ENCODE measurements at places on chromosomes 12 and 14.

DNA sequence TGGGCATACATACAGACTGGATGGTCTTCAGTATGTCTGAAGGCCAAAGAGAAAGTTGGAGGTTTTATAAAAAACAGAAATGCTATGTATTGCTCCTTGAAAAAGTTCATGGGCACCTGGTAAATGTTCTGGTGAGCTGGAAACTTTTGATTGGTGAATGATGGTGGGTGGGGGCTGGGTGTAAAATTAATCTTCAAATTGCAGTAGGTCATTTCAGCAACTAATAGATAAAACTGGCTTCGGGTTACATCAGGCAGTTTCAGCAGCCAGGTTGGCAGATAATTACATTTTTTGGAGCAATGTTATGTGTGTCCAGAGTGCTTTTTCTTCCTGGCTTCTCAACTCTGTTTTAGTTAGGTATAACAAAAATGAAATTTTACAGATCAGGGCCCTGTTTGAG, 35.3 kb downstream of the SDR9C7 start:
- no peak for DNase-seq

DNA sequence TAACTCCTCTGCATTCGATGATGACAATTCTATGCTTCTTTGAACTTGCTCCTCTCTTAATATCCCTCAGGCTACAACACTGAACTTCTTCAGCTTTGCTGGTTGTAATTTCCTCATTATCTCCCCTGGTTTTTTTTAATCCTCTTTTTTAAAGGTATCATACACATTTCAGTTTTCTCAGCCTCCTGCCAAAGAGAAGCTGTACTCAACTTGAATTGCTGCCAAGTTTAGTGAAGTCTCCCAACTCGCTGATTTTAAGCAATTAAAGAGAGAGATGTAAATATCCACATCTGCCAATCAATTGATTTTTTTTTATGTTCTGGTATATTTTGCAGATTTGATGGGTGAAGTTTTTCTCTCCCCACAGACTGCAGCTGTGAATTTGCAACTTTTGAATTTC, 817.8 kb downstream of the GALC start:
- no peak for DNase-seq

DNA sequence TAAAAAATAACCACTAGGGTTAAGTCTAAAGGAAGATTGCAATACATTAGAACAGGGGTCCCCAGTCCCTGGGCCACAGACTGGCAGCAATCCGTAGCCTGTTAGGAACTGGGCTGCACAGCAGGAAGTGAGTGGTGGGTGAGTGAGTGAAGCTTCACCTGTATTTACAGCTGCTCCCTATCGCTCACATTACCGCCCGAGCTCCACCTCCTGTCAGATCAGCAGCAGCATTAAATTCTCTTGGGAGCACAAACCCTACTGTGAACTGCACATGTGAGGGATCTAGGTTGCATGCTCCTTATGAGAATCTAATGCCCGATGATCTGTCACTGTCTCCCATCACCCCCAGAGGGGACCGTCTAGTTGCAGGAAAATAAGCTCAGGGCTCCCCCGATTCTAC, 15.5 kb downstream of the ADGRD1 start:
- DNase-seq = no peak

DNA sequence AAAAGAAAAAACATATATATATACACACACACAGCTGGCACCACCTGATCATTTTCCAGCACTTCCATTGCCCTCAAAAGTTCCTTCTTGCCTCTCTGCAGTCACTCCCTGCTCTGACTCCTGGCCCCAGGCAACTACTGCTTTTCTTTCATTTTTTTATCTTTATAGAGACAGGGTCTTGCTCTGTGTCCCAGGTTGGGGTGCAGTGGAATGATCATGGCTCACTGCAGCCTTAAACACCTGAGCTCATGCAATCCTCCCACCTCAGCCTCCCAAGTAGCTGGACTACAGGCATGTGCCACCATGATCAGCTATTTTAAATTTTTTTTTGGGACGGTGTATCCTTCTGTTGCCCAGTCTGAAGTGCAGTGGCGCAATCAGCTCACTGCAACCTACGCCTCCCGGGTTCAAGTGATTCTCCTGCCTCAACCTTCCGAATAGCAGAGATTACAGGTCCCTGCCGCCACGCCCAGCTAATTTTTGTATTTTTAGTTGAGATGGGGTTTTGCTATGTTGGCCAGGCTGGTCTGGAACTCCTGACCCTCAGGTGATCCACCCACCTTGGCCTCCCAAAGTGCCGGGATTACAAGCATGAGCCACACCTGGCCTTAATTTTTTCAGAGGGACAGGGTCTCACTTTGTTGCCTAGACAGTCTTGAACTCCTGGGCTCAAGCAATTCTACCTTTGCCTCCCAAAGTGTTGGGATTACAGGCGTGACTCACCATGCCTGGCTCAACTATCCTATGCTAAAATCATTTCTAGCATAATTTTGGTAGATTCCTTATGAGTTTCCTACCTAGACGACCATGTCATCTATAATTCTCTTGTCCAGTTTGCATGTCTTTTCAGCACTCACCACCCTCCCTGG, 7.8 kb downstream of the HSP90AA1 start:
- no peak for DNase-seq

- DNase-seq = no peak
These were observed 855.3 kb upstream of the FLRT2 start for GRCh38 chr14:84674636-84675035.

DNA sequence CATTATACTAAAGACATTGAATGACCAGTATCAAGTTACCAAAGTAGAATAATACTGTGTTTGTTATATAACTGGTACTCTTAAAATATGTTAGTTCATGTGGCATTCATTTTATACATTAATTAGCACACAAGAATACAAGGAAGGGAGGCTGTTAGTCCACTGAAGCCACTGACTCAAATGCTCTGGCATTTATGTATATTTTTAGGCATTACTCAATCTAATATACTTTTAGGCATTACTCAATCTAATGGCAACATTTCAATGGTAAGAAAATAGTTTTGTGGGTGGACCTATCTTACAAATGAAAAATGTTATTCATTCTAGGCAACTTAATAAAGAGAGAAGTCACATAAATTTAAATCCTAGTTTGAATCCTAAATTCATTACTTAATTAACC, 874.4 kb upstream of the USP15 start:
- DNase-seq = peak; percentile 13

DNA sequence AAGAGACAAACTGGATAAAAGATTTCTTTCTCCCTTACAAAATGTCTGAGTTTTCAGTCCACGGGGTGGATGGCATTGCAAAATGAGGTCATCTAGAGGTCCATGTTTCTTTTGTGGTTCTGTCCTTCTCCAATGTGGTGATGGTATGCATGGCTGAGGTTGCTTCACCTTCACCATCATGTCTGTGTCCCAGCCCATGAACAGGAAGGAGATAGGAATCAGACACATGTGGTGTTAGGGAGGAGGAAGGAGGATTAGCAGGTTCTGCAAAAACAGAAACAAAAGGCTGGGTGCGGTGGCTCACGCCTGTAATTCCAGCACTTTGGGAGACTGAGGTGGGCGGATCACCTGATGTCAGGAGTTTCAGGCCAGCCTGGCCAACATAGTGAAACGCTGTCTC, 11.0 kb upstream of the AEBP2 start:
- DNase-seq = no peak

DNA sequence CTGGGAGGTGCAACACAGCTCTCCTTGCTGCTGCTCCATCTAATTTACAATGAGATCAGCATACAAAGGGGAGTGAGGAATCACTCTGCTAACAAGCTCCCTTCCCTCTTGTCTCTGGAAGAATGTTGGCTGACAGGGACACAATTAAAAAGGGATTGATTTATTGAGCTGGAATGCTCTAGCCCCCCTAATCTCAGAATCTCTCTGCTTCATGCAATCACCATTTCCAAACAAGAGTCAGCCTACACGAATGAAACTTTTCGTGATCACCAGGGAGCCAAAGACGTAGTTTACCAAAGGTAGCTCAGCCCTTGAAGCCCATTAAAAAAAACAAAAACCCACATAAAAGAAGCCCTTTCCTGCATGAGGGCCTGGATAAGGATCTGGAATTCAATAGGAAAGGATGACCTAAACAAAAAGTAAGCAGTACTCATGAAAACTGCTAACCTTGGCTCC, 223.8 kb downstream of the C12orf75 start:
- peak; percentile 22 for DNase-seq

DNA sequence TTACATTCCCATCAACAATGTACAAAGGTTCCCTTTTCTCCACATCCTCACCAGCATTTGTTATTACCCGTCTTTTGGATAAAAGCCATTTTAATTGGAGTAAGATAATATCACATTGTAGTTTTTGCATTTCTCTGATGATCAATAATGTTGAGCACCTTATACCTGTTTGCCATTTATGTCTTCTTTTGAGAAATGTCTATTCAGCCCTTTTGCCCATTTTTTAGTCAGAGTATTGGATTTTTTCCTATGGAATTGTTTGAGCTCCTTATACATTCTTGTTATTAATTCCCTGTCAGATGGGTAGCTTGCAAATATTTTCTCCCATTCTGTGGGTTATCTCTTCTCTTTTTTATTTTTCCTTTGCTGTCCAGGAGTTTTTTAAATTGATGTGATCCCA, 10.7 kb upstream of the OR8S1 start:
- no peak for DNase-seq

DNA sequence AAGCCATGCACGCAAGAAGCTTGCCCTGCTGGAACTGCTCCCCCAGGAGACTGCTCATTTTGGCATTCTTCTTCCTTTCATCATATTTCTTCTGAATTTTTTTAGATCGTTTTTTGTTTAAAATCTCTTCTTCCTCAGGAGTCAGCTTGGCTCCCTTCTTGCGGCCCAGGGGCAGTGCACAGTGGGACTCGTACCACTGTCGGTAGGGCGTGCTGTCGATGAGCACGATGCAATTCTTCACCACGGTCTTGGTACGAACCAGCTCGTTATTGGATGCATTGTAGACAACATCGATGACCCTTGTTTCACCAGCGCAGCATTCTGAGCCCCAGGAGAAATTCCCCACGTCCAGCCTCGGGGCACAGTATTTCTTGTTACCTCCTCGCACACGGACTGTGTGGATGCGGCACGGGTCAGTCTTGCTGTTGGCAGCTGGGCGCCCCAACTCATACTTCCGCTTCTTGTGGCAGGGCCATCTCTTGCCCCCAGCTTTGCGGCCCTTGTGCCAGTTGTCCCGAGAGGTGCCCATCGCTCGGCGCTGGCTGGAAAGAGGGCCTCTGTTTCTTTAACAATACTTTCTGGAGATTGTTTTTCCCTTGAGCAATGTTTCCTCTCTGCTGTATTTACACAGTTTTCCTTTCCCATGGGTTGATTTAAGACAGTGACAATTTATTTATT, 452.4 kb downstream of the TMEM121 start:
- no peak for DNase-seq

DNA sequence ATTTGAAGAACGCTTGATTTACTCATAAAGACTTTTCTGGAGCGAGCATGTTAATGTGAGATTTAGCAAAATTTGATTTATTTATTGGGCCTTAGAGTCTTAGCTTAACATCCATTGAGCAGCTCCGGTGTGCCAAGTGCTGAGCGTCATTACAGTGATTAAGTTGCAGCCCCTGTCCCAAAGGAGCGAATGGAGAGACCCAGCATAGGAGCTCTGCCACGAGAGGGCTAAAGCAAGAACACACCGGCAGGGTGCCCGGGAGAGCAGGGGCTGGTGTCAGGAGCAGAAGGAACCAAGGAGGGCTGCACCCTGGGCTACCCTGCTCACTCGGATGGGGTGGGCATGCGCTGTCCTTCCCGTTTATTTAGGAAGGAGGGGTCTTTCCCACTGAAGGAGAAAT, 50.6 kb downstream of the PPP2R5C start:
- DNase-seq = no peak

DNA sequence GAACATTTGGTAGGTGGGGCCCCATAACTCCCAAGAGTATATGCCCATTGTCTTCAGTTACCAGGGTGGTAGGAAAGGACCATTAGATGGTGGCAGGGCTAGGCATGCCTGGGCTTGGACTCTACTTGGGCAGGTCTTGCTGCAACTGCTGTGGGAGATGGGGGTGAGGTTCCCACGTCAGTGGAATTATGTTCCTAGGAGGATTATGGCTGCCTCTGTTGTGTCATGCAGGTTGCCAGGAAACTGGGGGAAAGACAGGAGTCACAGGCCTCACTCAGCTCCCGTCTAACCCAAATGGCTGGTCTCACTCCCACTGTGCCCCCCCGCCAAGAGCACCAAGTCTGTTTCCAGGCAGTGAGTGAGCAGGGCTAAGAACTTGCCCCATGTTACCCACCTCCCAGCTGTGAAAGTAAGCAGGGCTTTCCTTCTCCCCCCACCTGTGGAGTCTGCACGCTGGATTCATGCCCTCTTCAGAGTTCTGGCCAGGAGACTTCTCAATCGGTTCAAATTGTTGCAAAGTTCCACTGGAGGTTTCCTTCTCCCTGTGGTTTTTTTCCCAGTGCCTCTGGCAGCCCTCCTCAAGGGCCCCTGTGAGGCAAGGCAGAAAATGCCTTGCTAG, 337.5 kb downstream of the CCDC91 start:
- no peak for DNase-seq

DNA sequence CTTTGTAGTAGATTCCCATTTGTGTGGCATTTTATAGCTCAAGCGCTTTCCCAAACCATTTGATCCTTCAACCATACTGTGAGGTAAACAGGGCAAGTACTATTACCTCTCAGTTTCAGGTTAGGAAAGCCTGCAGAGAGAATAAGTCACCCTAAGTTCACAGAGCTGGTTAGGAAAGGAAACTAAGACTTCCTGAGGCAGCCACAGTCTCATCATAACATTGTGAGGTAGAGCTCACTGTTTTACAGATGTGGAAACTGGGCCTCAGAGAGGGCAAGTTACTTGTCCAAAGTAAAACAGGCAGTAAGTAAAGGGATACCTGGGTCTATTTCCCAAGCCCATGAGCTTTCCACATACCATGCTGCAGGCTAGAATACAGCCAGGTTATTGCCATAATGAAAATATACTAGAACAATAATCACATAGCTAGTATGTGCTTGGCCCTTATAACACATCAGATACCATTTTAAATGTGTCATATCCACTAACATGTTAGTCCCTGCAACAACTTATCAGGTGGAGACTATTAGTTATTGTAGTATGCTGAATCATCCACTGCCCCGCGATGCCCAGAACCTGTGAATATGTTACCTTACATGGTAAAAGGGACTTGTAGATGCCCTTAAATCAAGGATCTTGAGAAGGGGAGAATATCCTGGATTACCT, 150.9 kb upstream of the GRIP1 start:
- DNase-seq = no peak

DNA sequence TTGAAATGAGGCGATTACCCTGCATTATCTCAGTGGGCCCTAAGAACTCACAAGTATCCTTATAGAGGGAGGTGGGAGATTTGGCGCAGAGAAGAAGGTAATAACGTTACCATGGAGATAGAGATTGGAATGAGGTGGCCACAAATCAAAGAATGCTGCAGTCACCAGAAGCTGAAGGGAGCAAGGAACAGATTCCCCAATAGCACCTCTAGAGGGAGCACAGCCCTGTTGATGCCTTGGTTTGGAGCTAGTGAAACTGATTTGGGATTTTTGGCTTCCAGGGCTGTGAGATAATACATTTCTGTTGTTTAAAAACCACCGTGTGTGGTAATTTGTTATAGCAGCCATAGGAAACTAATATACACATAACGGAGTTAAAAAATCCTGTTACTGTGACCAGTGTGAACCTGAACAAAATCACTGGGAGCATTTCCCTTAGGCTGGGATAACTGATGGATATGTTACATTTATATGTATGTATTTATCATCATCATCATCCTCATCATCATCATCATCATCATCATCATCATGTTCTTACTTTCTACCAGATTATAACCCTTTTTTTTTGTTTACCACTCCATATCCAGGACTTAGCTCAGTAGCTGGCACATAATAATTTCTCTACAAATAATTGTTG, 100.3 kb downstream of the LIN7A start:
- DNase-seq = no peak

- no peak for DNase-seq
These were observed 172.7 kb upstream of the OR4E1 start for GRCh38 chr14:21846227-21846885.
